Activated CD4-positive, CD25-positive, alpha-beta regulatory T cell (primary cell): ENCODE measurements at places on chromosomes 4 and X.

DNA sequence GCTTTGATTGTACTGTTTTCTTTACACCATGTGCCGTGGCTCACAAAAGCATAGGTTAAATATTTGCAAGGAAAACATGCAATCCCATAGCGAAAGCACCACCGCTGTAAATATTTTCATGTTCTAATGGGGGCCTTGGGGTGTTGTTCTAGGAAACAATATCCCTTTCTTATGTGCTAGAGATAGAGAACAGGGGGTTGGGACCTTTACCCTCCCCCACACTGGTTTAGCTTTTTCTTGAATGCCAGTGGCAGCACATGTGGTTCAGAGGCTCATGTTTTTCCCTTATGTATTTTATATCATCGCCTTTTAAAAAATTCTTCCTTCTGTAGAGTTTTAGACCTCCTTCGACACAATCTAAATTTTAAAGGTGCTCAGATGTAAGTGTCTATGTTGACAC is 422.6 kb upstream of the TENM3 start:
- no peak for DNase-seq

- DNase-seq = no peak
These were observed 257.2 kb downstream of the FBXW7 start for GRCh38 chr4:152278505-152279233.

DNA sequence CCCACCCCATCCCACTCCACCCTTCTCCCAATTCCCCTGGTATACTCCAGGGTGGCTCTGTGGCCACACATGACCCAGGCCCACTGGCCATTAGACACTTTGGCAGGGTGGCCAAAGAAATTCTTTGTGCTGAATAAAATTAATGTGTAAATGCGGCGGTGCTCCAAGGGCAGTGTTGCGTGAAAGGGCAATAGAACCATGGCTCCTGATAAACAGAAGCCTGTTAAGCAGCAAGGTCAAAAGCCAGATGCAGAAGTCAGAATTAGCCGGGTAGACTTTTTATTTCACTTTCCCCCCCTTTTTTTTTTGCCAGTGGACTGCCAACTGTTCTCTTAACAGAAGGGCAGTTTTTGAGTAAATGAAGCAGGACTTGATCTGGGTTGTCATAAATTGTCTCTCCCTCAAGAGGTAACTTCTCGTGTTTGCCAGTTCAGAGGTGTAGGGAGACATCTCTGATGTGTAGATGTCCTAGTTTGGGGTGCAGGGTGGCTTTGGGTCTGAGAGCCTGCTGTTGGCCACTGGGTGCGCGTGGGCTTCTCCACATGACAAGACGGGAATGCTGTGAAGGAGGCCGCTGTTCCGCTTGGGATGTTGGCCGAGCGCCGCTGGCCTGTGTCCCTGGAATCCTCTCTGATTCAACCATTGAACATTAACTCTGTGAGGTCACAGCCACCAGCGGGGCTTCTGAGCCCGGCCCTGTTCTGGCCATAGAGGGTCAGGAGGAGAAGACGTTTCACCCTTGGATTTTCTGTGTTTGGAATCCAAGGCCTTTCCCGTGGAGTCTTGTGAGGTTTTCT is 139.5 kb downstream of the TBL1X start:
- no peak for DNase-seq

DNA sequence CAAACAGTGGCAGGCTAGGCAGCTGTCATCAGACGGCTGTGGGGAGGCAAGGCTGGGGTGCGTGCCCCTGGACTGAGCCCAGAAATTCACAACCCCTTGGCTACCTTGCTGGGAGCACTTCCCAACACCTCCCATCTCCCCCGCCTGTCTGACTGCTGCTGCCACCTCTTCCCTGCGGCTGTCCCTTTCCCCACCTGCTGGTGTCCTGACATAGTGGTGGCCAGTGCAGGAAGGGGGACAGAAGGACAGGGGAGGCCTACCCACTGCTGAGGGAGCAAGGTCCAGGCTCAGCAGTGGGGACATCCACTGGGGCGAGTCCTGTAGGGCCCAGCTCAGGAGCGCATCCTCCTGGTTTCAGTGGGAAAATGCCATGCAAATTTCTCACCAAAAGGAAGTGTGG is 3.4 kb downstream of the ABCD1 start:
- DNase-seq = no peak

DNA sequence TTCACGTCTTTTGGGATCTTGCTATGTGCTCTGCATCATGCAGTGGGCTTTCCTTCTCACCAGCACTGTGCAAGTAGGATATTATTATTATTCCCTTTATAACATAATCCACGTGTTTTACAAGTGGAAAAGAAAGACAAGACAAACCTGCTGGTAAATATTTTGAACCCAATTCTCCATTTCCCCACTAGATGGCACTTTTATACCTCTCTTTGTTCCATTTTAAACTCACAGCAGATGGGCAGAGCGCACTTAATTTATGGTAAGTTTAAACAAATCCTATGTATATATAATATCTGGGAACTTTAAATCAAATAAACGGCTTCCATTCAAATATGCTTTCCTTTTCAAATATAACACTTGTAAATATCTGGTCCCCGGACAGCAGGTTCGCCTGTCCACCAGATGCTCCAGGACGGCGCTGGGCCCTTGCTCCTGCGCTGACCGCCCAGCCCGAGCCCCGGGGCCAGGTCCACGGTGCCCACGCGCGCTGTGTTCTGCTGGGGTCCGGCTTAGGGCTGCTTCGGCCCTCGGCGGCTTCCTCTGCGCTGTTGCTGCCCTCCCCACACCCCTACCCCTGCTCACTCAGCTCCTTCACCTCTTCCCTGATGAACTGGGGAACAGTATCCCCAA is 31.1 kb downstream of the F11 start:
- no peak for DNase-seq

GRCh38 chrX:126141014-126141413 is 25.1 kb downstream of the DCAF12L2 start:
- DNase-seq = no peak
